AG04449 (cell line): ENCODE measurements at places on chromosomes 12 and 14.

DNA sequence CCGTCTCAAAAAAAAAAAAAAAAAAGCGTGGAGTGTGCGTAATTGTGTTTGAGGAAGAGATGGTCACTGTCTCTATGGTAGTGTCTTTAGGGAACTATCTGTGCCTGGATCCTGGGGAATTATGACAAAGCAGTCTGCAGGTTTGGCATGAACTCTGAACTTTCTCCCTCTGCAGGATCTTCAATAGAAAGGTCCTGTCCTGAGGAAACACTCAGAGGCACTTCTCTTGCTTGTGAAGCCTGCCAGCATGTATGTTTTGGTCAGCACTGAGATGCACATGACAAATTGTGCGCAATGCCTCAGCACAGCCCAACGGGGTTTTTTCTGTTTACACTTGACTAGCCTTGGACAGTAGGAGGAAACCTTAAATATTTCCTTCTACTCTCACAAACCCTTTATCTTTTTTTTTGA, 46.6 kb downstream of the ATF7 start:
- no peak for DNase-seq

DNA sequence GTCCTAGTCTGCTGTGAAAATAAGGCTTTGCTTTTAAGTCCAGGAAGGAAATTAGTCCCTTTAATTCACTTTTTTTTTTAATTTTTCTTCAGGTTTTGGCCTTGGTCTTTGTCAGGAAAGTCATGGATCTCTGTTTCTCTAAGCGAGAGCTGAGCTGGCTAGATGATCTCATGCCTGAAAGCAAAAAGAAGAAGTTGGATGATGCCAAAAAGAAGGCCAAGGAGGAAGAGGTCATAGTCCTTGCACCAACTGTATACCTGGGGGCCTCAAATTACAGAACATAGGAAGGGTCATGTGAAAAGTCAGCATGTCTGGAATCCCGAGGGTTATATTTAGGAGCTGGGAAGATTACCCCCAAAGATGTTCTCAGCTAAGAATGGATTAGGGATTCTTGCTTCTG, 72.3 kb downstream of the SLC4A8 start:
- DNase-seq, result no peak

DNA sequence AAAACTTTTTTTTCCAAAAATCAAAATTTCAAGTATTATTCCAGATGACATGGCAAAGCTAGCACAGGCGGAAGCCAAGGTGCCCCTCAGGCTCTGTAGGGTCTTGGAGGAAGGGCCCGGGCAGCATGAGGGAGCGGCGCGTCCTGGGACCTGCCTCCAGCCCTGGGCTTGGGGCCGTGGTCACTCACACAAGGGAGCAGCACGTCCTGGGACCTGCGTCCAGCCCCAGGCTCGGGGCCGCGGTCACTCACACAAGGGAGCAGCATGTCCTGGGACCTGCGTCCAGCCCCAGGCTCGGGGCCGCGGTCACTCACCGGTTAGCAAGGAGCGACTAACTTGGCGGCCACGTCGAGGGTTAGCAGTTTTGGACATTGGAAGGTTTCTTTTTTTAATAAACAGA, 11.9 kb upstream of the GOLGA3 start:
- DNase-seq, result no peak

- no peak for DNase-seq
Observed at GRCh38 chr14:92584816-92585215, 71.2 kb downstream of the RIN3 start.

DNA sequence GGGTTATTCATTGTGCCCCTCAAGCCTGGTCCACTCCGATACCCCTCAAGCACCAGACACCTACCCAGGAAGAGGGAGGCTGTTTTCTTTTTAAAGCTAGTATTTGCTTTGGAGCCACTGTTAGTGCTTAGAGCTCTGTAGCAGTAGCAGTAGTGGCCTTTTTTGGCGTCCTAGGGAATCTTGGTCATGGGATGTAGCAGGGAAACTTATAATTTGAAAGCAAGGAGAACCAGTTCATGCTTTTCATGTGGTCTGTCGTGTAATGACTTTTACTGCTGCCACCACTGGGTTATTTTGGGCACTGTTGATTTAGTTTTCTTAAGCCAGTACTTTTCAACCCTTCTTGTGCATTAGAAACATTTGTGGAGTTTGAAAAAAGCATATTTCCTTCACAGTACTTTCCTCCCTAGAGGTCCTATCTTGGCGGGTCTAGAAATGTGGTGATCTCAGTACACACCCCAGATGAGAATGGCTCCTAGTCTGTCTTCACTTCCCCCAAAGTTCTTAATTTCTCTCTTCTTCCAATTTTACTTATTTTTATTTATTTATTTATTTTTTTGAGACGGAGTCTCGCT, 49.7 kb downstream of the MARK3 start:
- no peak for DNase-seq

DNA sequence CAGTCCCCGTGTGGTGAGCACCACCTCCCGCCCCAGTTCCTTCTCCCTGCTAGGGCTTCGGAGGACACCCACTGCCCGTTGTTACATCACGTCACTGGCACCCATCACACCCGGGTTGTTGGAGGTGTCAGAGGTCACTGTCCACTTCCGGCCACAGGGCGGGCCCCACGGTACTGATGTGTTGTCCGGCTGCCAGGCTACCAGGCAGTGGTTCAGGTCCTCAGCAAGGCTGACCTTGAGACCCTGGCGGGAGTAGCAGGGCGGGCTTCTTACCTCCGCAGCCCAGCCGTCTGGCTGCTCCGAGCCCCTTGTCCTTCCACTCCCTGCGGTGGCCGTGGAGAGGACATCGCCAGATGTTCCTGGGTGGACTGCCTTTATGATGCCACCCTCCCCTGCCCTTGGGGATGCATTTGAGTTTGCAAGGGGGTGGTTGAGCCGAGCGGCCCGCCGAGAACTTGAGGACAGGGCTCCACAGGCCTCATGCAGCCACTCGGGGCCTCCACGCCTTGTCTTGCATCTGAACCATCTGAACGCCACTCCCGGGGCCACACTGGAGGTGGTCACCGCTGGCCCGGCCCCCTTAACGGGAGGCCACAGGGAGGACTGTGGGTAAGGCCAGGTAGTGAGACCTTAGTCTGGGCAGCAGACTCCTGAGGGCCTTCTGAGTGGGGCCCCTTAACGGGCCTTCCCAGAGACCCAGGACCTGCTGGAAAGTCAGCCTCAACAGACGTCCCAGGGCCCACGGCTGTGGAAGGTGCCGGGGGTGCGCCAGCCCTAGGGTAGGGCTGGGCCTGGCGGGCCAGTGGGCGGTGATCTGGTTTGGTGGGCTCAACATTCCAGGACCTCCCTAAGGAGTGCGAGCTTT, 27.1 kb upstream of the PLD4 start:
- DNase-seq, result no peak

GRCh38 chr12:88752183-88752582, 171.9 kb upstream of the KITLG start:
- DNase-seq, result no peak

DNA sequence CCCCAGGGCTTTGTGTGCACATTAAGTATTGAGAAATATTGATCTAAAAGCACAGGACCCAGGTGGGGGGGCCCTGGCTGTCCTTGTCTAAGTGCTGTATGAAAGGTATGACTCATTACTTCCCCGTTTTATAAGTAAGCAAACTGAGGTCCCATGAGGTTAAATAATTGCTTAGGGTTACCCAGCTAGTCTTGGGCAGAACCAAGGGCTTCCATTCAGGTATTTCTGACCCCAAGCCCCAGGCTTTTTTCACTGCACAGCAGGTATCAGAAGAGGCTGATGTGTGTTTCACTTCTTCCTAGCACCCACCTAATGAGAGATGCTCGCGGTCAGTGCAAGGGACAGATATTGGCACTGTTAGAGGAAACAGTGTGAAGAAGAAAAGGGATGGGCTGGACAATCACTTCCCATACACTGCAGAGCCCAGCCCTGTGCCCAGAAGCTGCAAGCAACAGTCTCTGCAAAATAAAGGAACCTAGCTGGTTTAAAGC, 4.7 kb upstream of the TC2N start:
- no peak for DNase-seq

- no peak for DNase-seq
Observed at GRCh38 chr12:8849876-8850275, 27.5 kb downstream of the A2ML1 start.

DNA sequence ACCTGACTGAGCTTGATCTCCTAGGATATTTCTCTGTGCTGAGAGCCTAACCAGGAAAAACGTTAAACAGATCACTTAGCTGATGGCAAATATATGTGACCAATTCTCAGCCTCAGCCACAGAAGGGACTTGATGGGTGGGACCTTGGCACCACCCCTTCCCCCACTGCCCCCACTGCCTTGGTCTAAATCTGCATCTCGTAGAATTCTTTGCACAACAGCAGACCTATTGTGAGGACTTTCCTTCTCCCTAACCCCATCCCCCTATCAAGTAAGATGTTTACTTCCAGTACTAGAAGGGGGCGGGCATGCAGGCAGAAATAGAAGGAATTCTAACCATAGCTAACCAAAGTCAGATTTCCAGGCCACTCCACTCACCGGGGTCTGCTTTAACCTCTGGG, 313.2 kb downstream of the PCNX1 start:
- no peak for DNase-seq
